Hematopoietic multipotent progenitor cell treated with erythropoietin and hydrocortisone succinate and interleukin-3 and kit ligand, for 15 days (in vitro differentiated cells): ENCODE measurements at places on chromosomes 16 and 17.

DNA sequence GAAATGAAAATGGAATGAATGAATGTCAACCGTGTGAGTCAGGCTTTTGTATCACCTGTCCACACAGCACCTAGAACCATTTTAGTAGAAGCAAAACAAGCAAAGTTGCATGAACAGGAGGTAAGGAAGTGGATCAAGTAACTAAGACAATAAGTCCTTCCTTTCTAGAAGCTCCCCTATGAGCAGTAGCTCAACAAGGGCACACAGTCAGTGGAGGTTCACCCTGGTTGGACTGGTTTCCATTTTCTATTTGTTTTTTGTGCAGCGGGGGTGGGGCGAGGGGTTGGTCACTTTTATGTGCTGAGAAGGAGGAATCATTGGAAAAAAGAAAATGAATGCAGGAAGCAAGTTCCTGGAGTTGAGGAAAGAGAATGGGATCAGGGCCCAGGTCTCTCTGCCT lies 4.0 kb upstream of the HSBP1 start:
- no peak for DNase-seq

DNA sequence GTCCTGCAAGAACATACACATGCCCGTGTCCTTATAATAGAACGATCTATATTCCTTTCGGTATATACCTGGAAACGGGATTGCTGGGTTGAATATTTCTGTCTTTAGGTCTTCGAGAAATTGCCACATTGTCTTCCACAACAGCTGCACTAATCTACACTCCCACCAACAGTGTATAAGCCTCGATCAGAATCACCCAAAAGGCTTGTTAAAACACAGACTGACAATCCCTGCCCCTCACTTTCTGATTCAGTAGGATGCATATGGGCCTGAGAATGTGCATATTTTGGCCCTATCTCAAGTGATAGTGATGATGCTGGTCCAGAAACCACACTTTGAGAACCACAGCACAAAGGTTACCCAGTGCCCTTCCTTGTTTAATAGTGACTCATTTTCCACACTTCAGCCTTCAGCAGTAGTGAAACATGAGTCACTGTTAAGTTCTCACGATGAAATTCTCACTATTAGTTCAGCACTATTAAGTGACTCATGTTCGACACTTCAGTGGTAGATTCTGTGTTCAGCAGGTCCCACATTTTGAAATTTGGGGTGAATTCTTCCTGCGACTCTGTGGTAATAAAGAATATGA lies 215.6 kb downstream of the GRIN2A start:
- no peak for DNase-seq

GRCh38 chr16:19690196-19690595 lies 27.8 kb downstream of the KNOP1 start:
- no peak for DNase-seq

- no peak for DNase-seq
These were observed 15.6 kb downstream of the TMEM100 start for GRCh38 chr17:55706808-55707773.

GRCh38 chr16:66278604-66279262 lies 87.8 kb upstream of the CDH5 start:
- no peak for DNase-seq

DNA sequence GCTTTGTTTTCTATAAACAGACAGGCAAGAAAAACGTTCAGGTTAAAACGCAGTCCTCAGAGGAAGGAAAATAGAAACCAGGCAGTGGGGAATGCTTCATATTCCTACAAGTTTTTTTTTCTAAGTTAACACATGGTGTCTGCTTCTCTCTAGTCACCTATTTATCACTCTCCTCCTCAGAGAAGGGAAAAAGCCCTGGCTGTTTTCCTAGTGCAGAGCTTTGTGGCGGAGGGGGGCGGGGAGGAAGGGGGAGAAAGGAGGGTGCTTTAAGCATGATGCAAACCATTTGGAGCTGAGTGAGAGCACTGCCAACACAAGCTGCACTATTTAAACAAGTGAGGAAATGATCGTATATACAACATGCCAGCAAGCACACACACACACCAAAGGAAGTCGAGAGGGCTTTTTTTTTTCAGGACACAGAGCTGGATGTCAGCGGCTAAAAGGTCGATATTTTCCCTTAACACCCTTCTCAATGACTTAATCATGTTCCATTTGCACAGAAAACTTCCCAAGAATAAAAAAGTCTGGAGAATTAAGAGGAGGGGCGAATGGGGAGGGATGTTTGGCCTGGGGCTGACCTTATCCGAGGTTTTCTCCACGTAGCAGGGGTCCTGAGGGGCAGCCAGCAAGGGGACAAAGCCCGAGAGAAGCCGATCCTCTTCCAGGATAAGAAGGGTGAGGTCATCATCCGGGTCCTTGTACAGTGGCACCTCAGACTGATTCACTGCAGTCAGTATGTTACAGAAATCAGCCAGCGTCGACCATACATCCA lies 117.4 kb downstream of the HIC1 start:
- no peak for DNase-seq

GRCh38 chr17:45190503-45191255 lies 29.0 kb downstream of the HEXIM2 start:
- no peak for DNase-seq

DNA sequence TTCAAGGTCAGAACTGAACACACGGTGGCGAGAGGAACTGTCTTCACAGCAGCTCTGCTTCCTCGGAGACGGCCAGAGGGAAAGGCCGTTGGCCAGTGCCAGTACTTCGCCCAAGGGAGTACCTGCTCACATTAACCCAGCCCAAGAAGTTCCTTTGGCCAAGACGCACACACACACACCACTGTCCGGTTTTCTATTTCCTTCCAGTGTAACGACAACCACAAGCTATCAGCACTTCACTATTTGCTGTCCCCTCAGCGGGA lies 744 bp upstream of the GGNBP2 start:
- peak; percentile 53 for DNase-seq

- no peak for DNase-seq
These were observed 107.2 kb upstream of the C16orf82 start for GRCh38 chr16:26959416-26960009.

- peak; percentile 84 for DNase-seq
These were observed 4.4 kb downstream of the CD19 start for GRCh38 chr16:28935924-28936783.

DNA sequence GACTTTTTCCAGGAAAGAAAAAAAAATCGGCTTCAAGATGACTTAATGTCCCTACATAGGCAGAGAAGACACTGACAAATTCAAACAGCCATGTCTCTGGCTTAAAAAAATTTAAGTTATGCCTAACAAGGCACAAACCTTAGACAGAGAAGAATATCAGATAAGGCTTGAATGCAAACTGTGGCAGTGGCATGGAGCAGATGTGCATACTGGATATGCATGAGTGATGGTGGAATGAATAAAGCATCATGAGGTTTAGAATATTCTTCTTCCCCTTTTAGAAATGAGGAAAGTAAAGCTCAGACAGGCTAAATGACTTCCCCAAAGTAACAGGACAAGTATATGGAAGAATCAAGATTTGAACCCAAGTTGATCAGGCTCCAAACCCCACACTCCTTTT lies 23.2 kb upstream of the WSCD1 start:
- no peak for DNase-seq

DNA sequence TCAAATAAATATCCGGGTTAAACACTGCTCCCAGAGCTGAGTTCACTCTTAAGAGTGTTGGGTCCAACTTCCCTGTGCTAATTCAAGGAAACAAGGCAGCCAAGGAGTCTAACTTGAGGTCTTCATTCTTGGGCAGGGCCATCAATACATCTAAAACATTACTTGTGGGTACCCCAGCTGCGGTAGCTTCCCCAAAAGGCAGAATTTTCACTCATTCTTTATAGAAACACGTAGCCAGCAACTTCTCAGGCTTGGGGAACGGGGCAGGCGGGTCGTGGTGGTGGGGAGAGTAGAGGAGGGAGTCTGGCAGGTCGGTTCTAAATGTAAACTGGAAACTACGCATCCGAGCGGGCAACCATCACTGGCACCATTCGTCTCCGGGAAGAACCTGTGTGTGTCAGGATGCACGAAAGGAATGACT lies 666 bp upstream of the METTL9 start:
- no peak for DNase-seq

DNA sequence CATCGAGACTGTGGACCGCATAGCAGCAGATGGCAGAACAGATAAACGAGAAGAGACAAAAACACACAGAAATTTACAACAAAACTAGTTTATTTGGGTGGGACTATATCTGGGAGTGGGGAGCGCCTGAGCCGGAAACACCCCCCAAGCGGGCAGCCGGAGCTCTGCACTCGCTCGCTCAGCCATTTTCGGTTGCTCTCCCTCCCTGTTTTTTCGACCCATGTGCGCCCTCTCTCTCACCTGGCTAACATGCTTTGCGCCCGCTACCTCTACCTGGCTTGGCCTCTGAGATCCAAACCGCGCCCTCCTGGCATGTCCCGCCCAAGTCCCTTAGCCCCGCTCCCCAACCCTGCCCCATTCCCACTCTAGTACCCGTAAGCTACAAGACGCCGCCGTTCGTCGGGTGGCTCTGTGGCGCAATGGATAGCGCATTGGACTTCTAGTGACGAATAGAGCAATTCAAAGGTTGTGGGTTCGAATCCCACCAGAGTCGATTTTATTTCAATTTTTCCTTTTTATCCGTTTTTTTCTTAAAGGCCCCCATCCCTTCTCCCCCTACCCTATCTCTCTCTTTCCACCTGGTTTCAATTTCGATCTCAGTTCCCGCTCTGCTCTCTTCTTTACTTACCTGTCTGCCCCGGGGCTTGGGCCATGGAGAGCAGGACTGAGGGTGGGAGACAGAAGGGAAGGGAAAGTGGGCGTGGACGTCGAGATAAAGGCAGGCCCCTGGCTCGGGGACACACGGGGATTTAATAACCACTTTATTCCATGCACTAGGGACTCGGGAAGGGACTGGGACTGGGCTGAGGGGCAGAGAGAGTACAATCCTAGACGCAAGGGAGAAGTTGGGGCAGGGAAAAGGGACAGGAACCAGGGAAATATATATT lies 2.4 kb upstream of the ALOXE3 start:
- peak; percentile 34 for DNase-seq

DNA sequence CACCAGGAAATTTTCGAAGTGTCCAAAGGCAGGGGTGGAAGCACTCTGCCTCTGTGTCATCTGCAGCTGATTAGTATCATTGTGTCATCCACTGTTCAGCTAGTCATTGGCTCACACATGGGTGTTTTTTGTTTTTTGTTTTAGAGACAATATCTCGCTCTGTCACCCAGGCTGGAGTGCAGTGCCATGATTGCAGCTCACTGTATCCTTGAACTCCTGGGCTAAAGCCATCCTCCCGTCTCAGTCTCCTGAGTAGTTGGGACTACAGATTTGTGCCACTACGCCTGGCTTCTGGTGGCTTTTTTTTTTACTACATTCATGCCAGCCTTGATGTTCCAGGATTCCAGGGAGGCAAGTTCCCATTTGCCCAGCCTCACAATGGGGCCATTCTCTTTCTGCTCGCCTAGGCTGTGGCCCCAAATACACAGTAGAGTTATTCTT lies 32.5 kb upstream of the MYO18A start:
- DNase-seq = no peak

- no peak for DNase-seq
These were observed 1.7 kb downstream of the RPRML start for GRCh38 chr17:46977348-46977747.

DNA sequence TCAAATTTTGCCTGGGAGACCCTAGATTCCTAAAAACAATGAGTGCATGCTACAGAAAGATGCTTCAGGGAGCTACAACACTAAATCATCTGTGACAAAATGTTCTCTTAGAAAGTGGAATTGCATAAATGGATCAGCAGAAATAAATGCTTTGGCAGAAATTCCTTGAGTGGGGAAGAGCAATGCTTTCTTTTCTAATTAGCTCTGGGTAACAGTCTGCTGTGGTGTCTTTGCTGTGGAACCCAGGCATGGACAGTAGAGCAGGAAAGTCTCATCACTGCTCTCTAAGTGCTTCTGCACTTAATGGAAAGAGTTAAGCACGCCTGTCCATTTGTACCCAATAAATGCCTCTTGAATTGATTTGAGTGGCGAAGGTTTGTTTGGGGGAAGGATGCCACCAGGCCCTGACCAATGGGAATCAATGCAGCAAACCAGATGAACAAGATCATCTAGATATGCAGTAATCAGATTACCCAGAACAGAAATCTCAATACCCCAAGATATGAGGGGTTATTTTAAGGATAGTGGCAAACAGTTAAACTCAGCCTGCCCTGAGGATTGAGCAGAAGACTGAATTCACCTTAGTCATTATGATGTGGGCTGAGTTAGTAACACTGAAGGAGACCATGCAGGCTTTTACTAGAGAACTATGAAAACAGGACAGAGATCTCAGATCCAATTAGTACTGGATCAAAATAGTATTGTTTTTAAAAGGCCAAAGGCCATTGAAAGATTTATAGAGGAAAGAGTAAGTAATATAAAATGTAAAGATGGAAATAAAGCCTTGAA lies 13.6 kb downstream of the HLF start:
- no peak for DNase-seq

DNA sequence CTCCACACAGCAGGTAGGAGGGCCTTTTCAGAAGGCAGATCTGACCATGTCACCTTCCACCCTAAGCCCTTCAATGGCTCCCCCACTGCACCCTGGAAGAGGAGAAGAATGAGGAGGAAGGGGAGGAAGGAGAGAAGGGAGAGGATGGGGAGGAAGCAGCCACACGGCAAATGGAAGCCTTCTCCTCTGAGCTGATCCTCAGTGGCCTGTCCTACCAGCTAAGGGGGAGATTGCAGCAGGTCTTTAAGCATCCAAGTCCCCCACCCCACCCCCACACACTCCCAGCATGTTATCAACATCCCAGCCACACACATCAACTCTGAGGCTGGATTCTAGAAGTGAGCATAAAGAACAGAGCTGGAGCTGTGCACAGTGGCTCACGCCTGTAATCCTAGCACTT lies 46.2 kb upstream of the RBFOX3 start:
- no peak for DNase-seq

- no peak for DNase-seq
These were observed 11.4 kb downstream of the CFAP97D1 start for GRCh38 chr17:43791589-43791988.

DNA sequence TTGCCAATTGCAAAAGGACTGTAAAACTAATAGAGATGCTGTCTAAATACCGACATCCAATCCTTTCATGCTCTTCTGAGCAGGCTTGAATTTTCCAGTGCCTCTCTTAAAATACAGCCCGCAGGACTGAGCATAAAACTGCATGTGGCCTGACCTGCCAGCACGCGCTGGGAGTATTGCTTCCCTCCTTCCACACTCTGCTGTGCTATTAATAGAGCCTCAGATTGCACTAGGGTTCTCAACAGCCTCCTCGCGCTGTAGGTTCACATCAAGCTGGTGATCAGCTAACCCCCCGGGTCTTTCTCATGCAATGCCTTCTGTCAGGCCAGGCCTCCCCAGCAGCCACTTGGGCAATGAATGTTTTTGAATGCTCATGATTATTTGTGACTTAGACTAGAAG lies 14.2 kb upstream of the MSI2 start:
- DNase-seq = no peak

- no peak for DNase-seq
These were observed 258.2 kb upstream of the HSBP1 start for GRCh38 chr16:83549316-83550182.

DNA sequence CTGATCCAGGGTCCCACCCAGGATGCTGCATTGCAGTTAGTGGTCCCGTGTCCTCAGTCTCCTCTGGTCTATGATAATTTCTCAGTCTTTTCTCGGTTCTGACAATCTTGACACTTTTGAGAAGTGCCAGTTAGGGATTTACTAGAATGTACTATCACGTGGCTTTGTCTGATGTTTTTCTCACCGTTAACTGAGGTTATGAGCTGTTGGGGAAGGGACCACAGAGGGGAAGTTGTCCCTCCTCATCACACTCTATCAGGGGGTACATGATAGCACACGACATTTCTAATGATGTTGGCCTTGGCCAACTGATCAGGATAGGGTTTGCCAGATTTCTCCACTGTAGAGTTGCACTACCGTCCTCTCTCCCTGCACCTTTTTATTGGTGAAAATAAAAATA lies 250.9 kb upstream of the SDK2 start:
- no peak for DNase-seq

GRCh38 chr17:67779098-67779672 lies 46.1 kb upstream of the BPTF start:
- DNase-seq = peak; percentile 72
